ENCODE measurements at places on chromosomes 16 and 17.
A peak's percentile ranks its signal among the peaks of the same experiment; 100 is the strongest.

DNA sequence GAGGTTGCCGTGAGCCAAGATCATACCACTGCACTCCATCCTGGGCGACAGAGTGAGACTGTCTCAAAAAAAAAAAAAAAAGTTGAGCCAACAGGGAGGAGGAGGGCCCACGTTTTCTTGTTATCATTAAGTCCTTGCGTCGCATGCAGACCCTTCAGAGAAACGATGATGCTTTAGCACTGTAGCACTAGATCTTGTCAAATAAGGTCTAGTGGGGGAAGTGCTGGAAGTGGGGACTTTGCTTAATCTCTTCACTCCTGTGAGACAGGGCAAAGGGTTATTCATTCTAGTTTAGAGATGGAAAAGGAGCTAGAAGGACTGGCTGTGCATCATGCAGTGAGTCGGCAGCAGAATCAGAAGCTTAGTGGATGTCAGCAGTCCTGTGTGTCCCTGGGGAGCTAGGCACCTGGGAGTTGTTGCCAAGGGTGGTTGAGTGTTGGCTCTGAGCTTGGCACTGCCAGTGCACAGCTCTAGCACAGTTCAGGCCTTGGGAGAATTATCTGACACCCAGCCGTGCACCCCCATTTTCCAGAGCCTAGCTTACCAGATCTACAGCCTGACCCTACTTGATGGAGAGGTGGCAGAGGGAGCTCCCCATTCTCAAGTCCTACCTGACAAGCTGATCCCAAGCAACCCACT, 33.4 kb upstream of the TBX2 start:
- no peak for DNase-seq

- DNase-seq, result no peak
Measured at GRCh38 chr16:15650698-15651171, 690 bp downstream of the NDE1 start.

DNA sequence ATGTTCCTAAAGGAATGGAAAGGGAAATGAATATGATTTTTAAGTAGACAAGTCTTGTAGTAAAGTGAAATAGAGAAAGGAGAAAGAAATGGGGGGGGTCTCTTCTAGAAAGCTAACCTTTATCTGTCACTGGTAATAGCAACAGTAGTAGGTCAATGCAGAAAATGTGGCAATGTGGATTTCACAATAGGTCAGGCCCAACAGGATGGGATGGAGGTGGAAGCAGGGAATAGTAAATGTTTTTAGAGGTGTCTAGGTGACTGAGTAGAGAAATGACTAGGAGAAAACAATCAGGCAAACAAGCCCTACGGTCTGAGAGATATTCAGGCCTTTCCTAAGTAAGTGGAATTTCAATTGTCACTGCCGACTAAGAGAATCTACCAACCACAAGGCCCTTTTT, 6.0 kb upstream of the RSKR start:
- DNase-seq, result no peak

DNA sequence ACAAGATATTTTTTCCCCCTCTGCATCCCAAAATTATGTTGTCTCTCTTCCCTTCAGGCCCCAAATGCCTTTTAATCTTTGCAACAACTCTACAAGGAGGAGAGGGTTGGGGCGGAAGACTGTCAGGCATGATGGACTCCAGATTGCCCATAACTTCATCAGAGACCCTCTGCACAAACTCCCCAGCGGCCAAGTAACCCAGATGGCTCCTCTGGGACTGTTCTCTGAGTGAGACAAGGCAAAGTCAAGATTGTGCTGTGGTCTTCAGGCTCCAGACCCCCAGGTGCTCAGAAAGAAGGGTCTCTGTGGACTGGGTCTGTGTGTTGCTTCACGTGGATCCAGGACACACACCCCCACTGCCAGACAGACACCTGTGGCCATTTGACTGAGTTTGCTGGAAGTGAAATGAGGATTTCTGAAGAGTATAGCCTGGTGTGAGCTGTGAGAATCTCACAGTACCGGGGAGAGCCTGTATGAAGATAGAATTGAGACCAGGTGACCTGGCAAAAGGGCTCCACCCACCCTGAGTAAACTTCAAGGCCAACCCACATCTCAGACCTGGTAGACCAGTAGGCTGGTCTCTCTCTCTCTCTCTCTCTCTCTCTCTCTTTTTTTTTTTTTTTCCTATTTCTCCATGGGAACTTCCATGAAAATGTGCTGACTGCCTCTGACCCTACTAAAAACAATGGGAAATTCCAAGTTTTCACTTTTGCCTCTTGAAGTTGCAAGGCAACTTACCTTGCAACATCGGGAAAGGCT, 354.1 kb downstream of the SOX9 start:
- no peak for DNase-seq

DNA sequence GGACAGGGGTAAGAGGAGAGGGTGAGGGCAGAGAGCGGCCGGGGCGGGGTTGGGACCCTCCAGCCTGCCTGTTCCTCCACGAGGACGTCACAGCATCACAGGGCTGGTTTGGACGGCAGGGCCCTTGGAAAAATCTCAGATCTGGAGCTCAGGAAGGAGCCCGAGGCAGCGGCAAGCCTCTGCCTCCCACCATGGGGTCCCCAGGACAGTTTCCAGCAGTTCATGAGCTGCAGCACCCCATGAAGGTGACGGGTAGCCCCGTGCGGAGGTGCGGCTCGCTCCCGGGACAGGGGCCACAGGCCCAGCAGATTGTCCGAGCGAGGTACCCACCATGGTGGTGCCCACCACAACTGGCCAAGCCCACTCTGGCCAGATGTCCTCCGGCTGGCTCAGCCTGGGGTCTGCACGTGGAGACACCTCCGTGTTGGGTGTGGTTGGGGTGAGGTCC, 21.3 kb downstream of the TPSD1 start:
- no peak for DNase-seq

DNA sequence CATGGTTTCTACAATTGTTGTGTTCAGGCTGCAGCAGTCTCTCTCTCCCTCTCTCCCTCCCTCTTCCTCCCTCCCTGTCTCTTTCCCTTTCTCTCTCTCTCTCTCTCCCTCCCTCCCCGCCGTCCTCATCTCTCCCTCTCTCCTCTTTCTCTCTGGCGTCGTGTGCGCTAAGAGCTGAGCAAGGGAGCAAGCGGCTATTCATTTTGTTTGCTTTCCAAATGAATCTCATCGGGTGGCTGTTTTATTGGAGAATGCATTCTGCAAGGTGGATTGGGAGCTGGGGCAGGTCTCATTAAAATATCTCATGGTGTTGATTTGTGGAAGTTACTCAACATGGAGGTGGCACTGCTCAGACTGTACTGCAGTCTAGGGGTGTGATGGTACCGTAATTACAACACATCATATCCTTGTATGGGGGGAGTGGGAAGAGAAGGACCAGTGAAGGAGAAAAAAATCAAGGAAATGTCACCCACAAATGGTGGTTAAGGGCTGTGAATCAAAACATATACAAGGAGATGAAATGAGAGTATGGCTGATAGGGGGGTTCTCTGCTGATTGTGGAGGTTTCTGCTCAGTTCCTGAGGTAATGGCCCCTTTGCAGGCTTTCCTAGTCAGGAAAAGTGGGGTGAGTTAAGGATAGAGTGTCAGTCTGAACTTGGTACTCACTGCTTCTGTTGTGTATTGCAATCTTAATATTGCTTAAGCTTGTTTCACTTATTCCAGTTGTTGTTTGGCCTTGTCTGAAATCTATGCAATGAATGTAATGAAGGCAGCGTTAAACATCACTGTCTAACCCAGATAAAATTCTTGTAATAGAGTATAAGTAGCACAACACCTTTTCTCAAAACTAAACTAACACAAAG, 2.7 kb downstream of the MSL1 start:
- DNase-seq, result peak; percentile 3

- no peak for DNase-seq
Measured at GRCh38 chr16:67563708-67564468, 1.6 kb downstream of the CTCF start.

DNA sequence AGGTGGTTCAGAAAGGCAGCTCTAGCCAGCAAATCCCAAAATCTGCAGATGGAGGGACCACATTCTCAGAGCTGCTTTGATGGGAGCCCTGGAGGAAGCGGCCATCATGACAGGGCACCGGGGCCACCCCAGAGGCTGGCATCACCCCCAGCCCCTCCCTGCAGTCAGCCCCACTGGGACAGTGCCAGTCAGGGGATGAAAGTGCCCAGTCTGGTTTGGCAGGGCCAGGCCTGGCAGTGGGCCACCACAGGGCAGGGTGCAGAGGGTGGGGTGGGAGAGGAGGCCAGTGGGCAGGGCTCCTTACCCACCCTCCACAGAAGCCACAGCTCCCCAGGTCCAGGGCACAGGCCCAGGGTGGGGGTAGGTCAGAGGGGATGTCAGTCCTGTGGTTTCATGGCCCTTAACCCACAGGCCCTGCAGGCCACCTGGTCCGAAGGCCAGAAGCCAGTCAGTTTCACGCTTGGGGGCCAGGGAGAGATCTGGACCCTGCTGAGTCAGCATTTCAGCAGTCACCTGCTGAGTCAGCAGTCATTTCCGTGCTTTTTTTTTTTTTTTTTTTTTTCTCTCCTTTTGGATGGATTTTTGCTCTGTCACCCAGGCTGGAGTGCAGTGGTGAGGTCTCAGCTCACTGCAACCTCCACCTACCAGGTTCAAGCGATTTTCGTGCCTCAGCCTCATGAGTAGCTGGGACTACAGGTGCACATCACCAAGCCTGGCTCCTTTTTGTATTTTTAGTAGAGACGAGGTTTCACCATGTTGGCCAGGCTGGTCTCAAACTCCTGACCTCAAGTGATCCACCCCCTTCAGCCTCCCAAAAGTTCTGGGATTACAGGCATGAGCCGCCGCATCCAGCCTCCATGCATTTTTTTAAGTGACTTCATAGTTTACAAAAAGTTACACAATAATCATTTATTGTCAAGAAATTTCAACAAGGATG, 10.4 kb downstream of the SLC25A10 start:
- no peak for DNase-seq

DNA sequence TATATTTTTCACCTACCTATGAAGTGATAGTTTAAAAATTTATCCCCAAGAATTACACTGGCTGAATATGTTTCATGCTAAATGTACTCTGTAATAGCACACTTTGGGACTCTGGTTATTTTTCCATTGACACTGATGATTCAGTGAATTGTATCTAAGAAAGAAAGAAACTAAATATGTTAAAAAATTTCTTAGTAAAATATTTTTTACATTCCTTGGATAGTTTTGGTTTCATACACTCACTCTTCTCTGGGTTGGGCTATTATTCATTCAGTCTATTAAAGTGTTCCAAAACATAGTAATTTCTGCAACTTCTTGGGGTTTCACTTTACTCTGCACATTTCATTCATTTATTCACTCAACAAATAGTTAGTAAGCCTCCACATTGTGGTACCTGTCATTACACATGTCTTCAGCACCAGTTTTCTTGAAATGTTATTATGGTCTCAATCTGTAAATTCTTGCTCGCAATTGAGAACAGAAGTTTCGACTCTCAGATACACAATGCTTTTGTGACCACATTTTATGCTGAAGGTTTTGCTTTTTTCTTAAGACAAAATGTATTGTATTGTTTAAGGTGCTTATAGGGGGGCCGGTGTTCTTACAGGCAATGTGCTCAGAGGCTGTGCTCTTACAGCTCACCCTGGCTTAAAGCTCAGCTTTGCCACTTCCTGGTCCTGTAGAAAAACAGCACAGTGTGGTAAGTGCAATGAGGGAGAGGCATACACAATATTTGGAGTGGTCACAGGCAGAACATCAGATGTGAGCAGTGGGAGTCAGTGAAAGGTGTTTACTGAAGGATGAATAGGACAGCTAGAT, 17.4 kb downstream of the CNTNAP4 start:
- DNase-seq, result no peak

DNA sequence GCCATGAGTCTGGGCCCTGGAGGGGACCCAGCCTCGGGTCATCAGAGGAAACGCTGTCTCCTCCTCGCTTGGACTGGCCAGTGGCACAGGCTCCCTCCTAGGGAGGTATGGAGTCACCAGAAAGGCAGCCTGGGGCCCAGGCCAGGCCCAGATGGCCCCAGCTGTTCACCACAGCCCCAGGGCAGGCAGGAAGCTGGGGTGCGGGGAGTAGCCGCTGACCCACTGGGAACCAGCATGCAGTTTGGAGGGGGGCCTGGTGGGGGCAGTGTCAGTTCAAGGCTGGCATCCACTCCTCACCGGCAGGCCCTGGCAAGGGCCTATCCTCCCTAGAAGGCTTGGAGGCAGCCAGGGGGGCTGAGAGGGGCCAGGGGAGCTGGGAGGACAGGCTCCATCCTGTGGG, 48.8 kb downstream of the SDK2 start:
- DNase-seq, result no peak

DNA sequence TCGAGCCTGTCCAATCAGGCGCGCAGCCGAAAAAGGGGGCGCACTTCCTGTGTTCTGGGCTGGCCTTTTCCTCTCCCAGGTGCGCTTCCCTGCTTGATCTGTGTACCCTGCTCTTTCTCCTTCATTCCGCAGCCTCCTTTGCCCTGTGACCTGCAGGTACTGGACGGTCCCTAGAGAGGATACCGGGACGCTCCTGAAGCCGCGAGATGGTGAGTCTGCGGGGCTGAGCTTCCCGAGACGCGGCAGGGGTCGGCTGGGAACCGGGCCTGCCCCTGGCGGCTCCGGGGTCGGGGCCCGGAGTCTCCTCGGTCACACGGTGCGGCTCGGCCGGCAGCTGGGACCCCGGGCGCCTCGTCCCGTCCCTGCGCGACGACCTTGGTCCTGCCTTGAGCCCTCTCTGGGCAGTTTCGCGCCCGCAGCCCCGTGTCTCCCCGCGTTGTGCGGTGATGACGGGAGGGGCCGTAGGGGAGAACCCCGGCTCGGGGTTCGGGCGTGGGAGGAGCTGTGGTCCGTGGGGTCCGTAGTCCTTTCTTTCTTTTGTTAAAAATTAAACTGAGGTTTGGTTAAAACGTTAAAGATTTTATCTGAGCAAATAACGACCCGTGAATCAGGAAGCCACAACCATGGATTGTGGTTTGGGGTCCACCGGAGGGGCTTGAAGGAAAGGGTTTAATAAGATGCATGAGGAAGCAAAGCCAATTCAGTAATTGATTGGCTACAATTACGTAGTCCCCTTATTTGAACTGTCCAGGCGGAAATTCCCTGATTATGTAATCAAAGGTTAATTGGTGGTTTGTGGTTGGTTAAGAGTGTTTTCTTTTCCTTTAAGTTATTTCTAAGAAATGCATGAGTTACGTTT, 172.8 kb upstream of the ZNF267 start:
- no peak for DNase-seq

GRCh38 chr16:88512728-88513696, 57.2 kb upstream of the ZC3H18 start:
- DNase-seq, result no peak
